ENCODE measurements at places on chromosomes 7 and 10.

DNA sequence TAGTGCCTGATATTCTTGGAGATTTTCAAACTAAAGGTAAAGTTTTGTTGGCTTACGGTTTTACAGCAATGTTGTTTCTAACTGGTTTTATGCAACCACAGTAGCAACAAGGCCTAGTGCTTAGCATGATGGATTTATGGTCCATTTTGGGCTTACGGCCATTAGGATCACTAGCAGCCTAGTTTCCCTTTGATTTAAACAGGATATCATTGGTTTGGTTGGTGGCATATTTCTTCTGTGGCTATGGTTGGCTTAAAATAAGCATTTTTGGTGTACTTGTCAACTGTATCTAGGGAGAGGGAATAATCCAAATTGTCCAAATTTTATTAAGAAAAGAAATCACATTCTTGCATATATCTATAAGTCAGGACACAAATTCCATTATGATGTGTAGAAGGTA, 194.0 kb downstream of the HDAC9 start:
- no peak for DNase-seq

GRCh38 chr7:121107923-121108498, 119.5 kb downstream of the CPED1 start:
- no peak for DNase-seq

GRCh38 chr10:120005207-120006201, 113.0 kb downstream of the SEC23IP start:
- no peak for DNase-seq

DNA sequence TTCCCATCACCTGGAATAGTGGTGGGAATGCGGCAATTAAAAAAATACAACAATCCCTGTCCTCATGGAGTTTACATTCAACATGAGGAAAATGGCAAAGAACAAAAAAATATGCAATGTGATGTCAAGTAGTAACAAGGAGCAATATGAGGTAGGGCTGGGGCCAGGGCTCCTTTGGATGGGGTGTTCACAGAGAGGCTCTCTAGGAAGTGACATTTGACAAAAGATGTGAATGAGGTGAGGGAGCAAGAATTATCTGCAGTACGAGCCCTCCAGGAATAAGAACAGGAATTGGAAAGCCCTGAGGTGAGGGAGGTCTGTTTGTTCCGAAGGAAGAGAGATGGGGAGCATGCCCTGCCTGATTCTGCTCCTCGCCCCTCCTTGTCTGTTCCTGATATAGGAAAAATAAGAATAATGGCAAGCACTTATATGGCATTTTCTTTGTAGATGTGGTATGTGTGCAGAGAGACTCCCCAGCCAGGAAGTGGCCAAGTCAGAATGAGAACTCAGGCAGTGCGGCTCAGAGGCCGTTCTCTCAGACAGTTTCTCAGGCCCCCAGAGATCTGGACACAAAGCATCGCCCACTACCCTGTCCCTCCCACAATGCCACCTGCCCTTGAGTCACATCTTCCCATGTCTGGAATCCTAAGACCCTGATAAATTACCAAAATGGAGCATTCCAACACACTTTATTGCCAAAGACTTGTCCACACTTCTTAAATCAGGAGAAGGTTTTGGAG, 105.6 kb downstream of the APBB1IP start:
- DNase-seq = no peak

GRCh38 chr10:104642658-104643302, 1.7 kb downstream of the SORCS3 start:
- DNase-seq = no peak

GRCh38 chr10:78687626-78688025, 381.1 kb upstream of the ZMIZ1 start:
- DNase-seq = no peak

DNA sequence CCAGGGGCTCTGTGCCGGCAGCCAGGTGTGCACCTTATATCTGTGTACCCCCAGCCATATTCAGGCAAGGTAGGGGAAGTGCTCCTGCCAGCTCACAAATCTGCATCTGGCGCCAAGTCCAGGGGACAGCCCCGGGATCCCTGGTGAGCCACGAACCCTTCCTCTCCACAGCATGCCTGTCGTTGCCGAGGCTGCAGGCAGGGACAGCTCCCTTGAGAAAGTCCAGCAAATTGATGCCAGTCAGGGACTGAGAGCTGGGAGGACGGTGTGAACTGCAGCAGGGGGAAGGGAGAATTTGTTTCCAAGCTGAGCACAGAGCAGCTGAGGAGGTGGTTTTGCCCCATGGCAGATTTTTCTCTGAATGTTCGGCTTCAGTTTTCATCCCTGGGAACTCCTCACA, 919 bp downstream of the PLA2G12B start:
- DNase-seq = no peak
